ENCODE measurements at places on chromosomes 2 and 18.

DNA sequence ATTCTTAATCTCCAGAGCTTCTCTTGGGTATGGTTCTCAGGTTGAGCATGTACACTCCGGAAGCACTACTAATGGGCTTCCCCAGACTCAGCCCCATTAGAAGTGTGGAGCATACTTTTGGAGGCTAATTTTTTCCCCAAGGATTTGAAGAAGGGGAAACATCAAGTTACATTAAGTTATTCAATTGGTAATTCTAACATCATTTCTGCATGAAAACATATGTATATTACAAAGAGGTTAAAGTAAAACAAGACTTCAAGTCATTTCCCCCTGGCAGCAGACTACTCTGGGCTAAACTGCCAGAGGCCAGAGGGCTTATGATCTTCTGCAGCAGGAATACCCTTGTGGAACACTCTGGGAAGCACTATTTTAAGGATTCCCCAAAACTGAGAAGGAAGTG lies 227.7 kb upstream of the STK17B start:
- no peak for DNase-seq

DNA sequence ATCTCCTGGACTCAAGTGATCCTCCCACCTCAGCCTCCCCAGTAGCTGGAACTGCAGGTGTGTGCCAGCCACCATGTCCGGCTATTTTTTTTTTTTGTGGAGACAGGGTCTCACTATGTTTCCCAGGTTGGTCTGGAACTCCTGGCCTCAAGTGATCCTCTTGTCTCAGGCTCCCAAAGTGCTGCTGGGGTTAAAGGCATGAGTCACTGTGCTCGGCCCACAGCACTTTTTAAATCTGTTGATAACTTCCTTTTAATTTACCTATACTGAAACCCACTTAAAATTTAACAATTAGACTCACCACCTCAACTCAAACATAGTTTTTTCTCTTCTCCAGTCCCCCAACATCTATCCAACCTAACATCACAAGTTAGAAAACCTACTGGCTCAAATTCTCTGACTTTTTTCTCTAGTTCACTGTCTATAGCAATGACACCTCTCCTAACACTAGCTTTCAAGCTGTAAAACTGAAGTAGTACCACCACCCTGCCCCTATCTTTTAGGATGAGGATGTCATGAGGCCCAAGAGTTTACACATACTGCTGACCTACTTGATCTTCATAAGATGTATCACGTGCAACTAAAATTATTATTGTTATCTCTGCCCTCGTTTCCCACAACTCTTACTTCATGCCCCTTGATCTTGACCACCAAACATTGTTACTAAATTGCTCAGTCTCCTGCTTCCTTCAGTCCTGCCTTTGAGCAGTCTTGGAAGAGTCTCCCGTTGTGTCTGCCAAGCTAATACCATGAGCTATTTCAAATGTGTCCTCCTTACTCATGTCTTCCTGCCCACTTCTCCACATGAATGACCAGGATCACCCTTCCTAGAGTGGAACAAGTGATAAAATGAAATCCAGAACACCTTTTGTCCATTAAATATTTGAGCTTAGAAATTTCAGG lies 142.3 kb upstream of the ZFP36L2 start:
- DNase-seq: no peak

GRCh38 chr2:15734674-15735483 lies 143.2 kb downstream of the DDX1 start:
- no peak for DNase-seq

GRCh38 chr2:172273910-172274571 lies 153.3 kb upstream of the ITGA6 start:
- DNase-seq: no peak

Data from CD8-positive, alpha-beta T cell (primary cell).